Activated naive CD4-positive, alpha-beta T cell (primary cell): ENCODE measurements at places on chromosomes 12 and 14.
A peak's percentile ranks its signal among the peaks of the same experiment; 100 is the strongest.

DNA sequence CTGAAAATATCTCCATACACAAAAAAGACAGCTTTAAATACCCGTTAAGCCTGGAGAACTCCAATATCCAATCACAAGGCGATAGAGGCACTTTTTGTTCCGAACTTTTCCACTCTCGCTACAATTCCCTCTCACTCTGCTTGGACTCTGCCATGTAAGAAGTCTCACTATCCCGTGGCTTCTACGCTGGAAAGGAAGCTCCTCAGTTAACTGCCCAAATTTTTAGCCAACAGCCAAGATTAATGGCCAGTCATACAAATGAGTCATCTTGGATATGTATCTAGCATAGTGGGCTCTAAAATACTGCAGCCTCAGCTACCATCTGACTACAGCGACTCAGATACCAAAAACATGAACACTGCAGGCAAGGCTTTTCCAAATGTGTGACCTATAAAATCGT is 45.5 kb upstream of the RERGL start:
- no peak for DNase-seq

DNA sequence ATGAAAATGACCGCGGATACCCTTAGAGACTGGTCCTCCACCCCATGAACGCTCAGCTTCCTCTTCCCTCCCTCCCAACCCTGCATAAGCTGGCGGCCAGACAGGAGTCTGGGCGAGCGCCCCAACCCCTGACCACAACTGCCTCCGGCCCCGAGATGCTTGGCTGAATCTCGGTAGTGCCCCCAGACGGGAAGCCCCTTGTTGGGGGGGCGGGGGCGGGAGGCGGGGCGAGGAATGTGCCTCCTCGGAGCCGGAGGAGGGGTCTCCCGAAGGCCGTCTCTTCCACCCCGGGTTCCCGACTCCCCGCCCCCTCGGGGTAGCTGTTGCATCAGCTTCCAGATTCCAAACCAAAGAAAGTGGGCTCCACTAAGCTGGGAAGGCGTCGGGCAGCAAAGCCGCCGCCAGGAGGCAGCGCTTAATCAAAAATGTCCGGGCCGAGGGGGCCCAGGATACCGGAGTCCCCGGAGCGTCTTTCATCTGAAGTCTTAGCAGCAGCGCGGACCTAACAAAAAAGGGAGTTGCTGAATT is 7.1 kb upstream of the MRPL52 start:
- peak; percentile 65 for DNase-seq

DNA sequence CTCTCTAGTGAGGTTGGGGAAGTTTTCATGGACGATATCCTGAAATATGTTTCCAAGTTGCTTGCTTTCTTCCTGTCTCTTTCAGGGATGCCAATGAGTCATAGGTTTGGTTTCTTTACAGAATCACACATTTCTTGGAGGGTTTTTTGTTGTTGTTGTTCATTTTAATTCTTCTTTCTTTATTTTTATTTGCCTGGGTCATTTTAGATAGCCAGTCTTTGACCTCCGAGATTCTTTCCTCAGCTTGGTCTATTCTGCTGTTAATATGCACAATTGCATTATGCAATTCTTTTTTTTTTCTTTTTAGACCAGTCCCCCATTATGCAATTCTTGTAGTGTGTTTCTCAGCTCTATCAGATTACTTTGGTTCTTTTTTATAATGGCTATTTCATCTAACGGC is 338.9 kb downstream of the AEBP2 start:
- DNase-seq = no peak

DNA sequence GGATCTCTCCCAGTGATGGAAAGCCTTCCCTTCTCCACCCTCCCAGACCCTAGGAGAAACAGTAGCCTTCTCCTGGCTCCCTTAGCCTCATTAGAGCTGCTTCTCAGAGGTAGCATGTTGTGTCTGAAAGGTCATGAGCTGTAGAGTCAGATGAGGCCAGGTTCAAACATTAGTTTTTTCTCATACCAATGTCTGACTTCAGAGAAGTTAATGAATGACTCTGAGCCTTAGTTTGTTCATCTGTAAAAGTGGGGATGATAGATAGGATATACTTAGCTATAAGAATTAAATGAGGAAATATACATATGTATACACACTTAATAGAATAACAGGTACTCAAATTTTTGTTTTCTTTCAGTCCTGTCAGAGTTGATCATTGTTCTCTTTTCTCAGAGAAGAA is 523 bp downstream of the SLC6A13 start:
- no peak for DNase-seq

- no peak for DNase-seq
These were observed 19.1 kb downstream of the GOLGA5 start for GRCh38 chr14:92813201-92813600.

- no peak for DNase-seq
These were observed 13.2 kb downstream of the PLBD1 start for GRCh38 chr12:14554281-14555007.

DNA sequence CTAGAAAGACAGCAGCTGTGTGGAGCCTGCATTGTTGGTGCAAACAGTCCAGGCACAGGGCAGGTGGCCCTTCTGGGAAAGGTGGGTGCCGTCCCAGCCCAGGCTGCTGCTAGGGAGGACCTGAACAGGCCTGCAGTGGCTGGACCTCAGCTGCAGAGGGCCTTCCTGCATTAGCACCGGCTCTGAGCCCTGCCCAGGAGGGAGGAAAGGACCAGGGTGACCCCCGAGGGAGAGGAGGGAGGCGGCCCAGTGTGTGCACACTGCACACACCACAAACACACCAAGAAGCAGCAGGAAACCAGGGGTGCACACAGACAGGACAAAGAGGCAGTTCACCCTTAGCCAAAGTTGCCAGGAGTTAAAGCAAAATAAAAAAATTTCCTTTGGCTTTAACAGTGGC is 8.0 kb upstream of the PGAM5 start:
- DNase-seq = no peak

DNA sequence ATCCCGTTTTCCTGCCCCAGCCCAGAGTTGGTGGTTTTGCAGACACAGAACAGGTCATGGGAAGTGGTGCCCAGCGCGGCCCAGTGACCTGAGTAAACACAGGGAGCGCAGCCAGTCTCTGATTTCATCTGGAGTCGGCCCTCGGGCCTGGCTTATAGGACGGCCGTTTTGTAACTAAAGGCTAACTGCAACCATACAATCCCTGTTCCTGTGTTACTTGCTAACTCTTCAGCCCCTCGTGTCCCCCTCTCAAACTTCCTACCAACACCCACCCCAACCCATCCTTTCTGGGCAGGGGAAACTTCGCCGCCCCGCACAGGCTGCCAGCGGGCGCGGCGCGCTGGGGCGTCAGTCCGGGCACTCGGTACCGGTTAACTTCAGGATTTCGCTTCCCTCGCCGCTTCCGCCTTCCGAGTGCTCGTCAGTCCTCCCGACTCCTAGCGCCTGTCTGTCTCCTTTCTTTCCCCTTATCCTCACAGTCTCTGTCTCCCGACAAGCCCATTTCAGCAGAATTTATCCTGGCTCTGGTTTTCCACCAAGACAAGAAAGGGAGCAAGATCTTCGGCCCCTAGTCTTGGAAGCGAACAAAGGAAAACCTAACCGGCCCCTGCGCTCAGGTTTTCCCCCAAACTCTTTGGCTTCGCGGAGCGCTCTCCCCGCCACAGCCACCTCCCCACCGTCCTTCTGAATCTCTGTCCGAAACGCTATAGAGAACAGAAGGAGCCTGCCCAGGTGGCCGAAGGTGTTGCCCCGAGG is 2.0 kb downstream of the SIX1 start:
- no peak for DNase-seq

DNA sequence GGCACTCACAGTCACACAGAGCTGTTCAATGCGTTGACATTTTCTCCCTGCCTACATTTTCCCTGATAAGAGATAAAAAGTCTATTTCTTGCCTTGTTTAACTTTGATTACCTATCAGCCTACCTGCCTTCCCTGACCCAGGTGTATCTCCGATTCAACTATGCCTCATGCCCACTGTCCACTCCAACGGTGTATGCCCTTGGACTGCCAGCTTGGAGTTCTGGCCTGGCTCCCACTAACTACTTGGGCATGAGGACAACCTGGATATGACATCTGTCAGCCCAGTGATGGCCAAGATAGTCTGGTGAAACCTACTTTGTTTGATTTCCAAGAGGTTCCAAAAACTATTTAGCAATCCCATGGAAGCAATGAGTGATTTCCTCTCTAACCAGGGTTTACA is 93.0 kb upstream of the PELI2 start:
- no peak for DNase-seq

GRCh38 chr14:68409387-68409786 is 383.5 kb downstream of the ZFP36L1 start:
- no peak for DNase-seq

DNA sequence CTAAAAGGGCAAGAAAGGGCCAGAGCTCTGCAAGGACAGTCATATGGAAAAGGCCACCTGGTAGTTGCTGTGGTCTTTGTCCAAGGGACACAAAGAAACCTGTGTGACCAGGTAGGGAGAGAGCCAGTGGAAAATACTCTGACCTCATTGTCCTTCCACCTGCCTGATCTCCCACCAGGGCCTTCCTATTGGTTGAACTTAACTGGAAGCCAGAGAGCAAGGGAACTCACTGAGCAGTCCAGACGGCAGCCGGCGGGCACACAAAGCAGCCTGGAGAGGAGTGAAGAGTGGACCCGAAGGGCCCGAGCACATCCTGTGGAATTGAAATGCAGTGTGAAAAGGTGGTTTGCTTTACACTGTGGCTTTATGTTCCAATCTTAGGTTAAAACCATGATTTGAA is 120.7 kb downstream of the SLC25A21 start:
- DNase-seq = no peak

DNA sequence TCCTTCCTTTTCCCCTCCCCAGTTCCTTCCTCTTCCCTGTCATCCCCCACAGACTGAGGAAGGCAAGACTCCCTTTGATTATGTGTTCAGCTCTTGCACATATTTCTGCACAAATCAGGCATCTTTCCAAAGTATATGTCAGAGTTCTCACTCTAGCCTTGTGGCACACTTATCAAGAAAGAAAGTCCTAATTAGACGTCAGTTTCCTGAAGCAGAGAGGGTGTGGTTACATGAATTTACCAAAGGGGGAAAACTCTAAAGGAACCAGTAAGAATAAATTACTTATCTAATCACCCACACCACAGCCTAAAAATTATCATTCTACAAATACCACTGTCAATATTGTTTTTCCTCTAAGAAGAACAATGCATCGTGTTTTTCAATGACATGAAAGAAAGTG is 120.7 kb upstream of the GRIP1 start:
- no peak for DNase-seq

DNA sequence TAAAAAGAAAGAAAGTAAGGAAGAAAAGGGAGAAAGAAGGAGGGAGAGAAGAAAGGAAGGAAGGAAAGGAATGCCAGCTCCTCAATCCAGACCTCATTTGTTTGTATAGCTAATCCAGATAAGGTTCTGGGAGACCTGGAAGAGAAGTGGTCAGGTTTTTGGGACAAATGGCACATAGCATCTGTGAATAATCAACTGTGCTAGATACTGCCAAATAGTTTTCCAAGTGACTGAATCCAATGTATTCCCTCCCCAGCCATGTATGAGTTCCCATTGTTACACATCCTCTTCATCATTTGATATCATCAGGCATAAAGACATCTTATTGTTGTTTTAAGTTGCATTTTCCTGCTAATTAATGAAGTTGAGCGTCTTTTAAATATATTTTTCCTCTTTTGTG is 18.6 kb upstream of the PTGR2 start:
- no peak for DNase-seq

- no peak for DNase-seq
These were observed 3.6 kb downstream of the SMCO3 start for GRCh38 chr12:14810167-14810952.

DNA sequence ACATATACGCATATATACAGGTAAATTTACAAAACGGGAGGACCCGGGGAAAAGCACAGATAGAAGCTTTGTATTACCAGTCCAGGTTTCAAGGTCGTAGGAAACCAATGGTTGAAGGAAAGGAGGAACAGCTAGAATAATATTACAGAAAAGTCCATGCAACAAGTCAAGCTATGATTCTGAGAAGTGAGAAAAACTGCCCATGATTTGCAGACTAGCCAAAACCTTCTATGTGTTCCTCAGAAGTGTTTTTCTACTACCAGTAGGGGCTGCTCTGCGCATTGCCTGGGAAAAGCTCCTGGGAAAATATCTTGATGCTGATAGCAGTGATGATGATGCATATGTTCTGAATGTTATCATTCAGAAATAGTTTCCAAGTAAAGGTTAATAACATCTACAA is 2.2 kb downstream of the PDZRN4 start:
- DNase-seq = no peak

DNA sequence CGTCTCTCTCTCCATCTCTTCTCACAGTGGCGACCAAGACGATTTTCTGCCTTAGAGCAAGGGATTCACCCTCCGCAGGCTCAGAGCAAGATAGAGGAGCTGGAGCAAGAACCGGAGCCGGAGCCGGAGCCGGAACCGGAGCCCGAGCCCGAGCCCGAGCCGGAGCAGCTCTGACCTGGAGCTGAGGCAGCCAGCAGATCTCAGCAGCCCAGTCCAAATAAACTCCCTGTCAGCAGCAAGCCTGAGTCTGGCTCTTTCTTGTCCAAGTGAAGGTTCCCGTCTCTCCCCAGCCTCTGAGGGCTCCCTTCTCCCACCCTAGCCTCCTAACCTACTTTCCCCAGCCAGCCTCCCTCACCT is 5.9 kb downstream of the LAG3 start:
- no peak for DNase-seq

- DNase-seq = no peak
These were observed 24.9 kb downstream of the VPS37B start for GRCh38 chr12:122870867-122871664.

- DNase-seq = no peak
These were observed 342.9 kb downstream of the PAWR start for GRCh38 chr12:79347866-79348265.

DNA sequence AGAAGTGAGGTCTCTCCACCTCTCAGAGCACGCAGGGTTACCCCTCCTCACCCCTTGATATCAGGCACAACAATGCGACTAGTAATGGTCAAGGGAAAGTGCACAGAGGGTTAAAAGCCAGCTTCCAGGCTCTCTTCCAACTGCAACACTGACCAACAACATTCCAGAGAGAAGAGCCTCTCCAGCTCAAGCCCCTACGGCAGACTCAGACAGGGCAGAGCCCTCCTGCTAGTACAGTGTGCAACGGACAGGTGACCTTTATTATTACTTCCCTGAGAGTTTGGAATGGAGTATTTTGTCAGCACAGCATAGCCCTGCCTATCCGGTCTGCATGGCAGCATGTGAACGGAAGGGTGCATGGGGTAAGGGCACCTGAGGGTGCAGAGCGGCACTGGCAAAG is 73.0 kb downstream of the PTPN21 start:
- DNase-seq = no peak

- DNase-seq = no peak
These were observed 4.8 kb downstream of the SLC8A3 start for GRCh38 chr14:70183991-70184390.

GRCh38 chr12:128250096-128250495 is 16.9 kb upstream of the TMEM132C start:
- DNase-seq = no peak

- DNase-seq = no peak
These were observed 1.9 kb upstream of the RAB35 start for GRCh38 chr12:120118321-120119061.
